ENCODE measurements at places on chromosomes 1 and 21.

GRCh38 chr1:100710906-100711682, 8.4 kb upstream of the VCAM1 start:
- DNase-seq: peak; percentile 44

GRCh38 chr1:112033439-112034120, 44.1 kb upstream of the KCND3 start:
- no peak for DNase-seq

GRCh38 chr1:37425221-37425620, 49.2 kb upstream of the ZC3H12A start:
- no peak for DNase-seq

- no peak for DNase-seq
These were observed 175.8 kb downstream of the APP start for GRCh38 chr21:25994758-25995163.

DNA sequence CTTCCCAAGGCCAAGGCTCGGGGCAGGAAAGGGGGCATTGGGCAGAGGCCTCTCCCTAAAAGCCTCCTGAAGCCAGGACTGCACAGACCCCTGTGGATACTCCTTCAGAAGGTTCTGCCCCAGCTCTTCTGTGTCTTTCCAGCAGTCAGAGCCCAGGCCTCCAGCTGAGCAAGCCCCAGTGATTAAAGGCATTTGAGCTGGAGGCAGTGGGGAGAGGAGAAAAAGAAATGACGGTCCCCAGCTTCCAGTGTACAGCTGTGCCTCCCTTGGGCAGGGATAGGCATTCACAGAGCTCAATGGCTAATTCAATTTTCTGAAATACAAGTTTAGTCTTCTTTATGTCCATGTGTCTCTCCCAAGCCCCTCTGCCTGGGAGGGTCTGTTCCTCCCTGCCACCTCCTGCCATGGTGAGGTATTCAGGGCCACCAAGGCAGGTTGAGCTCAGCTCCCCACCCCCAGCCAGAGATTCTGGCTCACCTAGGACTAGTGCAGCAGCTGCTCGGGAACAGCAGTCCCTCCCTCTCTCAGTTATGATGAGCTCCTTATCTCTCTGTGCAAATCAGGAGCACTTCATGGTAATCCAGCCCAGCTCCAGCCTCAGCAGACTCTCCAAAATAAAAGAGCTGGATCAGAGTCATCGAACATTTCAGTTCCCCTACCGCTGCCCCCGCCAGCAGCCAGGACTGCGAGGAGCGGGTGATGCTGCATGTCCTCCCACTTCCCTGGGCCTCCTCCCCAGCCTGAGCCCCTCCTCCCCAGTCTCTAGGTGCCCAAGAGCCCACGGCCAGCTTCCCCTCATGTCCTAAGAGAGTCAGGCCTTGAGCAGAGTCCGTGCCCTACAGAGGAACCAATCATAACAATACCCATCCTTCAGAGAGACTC, 208.4 kb upstream of the ZC3H12A start:
- DNase-seq: no peak

GRCh38 chr1:168408884-168409283, 128.2 kb downstream of the TBX19 start:
- no peak for DNase-seq

DNA sequence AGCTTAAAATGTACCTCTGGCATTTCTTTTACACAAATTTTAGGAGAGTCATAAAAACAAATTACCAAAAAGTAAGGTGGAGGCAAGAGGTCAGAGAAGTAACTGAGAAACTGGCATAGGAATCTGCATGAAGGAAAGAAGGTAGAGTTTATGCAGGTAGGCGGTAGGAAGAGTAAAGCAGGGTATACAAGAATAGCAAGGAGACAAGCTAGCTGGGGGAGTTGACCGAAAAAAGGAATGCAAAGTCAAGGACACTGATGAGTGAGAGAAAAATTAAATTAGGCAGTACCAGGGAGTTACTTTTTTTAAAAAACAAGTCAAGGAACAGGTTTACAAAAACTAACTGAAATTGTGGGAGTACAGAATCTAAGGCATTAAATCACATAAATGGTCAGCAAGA, 56.0 kb downstream of the FOXJ3 start:
- no peak for DNase-seq

- no peak for DNase-seq
These were observed 8.0 kb downstream of the ALPL start for GRCh38 chr1:21517161-21517589.

DNA sequence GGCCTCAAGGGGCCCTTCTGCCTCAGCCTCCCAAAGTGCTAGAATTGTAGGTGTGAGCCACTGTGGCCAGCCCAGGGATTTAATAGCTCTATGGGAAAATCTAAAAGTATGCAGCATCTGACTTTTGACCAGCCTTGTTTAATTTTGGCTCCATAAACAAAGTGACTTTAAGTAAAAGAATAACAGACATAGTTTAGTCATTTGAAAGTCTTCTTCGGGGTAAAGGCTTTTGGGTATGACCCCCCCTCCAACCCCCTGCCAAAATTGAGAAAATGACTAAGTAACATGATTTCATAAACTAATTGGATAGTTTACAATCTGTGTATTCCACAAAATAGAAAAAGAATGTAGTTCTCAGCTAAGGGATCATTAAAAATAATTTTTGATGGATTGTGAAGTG, 17.0 kb downstream of the GPBP1L1 start:
- no peak for DNase-seq

DNA sequence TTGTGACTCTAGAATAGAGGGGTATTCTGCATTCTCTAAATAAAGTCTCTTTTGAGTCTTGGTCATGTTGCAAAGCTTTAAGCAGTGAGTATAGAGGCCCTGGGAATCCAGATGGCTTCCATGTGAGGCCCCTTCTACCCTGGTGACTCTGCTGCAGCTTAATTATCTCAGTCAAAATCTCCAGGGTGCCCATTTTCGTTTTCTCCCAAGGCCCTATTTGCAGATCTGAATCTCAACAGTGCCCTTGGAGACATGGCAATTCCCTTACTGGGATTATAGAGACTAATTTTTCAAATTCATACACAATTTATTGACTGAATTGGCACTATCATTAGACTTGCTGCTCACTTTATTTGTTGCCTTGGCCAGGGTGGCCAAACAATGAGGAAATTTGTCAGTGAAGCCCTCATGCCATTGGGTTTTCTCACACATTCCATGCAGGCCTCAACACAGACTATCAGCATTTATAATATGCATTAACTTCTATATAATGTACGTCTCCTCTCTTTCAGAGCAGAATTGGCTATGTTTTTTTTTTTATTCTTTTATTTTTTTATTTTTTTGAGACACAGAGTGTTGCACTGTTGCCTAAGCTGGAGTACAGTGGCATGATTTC, 35.1 kb downstream of the PROX1 start:
- DNase-seq: no peak

DNA sequence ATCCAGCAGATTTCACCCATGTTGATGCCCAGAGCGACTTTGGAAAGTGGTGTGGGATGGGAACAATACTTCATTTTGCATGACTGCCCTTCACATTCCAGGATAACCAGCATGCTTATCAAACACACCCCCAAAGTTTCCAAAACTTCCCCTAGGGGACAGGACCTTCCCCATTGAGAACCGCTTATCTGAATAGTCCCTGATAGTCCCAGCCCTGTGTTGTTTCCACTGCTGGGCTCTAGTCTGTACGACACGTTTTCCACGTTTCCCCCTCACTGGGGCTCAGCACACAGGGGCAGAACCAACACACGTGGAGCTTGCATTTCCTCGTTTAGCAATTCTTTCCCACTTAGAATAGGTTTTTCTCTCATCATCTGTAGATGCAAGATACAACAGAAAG, 61.0 kb downstream of the BACE2 start:
- no peak for DNase-seq

DNA sequence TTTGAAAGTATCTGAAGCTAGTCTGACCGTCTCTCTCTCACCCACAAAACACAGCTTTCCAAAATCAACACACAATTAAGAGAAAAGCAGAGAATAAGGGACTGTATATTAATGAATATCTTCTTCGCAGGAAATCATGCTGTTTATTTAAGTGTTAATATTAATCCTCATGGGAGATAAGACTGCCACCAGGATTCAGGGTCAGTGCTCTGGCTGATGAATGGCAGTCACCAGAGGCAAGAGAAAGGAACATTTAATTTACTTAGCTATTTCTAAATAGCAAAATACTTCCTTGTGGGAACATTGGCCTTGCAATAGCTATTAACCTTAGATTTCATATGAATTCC, 2.2 kb downstream of the SCYL3 start:
- no peak for DNase-seq

DNA sequence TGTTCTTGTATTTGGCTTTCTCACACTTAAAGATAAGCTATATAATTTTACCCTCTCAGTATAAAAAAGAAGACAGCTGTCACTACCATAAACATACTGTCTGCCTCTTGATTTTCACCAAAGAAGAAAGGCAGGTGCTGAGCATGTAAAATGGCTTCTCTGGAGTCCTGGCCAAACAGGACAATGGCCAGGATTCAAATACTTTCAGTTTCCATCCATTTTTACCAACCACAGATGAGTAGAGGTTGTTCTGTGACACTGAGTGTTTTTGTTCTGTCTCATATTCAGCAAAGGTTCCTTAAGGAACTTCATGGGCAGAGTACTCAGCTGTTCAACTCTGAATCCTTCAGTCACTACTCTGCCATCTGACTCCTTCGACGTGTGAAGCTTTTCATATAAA, 29.4 kb upstream of the RAB3GAP2 start:
- no peak for DNase-seq

DNA sequence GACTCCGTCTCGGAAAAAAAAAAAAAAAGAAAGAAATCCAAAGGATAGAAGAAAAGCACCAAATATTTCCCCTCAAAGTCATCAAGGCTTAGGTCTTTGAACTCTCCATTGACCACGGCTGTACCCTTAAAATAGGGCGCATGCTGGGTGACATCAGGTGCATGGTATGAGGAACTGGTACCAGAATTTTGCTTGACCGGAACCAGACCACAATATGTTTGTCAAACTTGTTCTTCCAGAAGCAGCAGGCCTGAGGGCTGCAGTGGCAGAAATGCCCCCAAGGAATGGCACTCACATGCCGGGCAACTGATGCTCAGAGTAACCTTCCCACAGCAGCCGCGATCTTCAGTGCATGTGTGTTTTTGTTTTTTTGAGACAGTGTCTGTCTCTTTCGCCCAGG, 21.0 kb downstream of the RCC1 start:
- no peak for DNase-seq

GRCh38 chr1:178689769-178690168, 35.3 kb upstream of the RALGPS2 start:
- DNase-seq: no peak

GRCh38 chr21:34836103-34836932, 167.5 kb downstream of the CLIC6 start:
- DNase-seq: peak; percentile 99

DNA sequence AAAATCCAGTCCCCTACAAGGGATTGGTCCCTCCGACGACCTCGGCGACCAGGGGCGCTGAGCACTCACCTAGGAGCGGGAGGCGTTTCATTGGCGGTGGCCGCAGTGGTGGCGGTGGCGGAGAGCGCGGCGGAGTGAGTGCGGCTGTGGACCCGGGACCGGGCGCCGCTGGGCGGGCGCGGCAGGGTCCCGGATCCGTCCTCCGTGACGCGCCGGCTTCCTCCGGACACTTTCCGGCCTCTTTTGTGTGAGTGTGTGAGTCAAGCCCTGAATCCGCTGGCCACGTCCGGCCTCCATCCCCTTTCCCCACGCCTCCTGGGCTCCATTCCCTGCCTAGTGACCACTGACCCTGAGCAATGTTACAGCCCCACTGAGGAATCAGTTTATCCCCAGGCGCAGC, at the start of gene ADGRL4:
Gene ADGRL4, minus strand, starts transcription at position 167 of the 400 bp plus-strand sequence. Its CDS starts 76 bp downstream, at position 91.
- peak; percentile 7 for DNase-seq

GRCh38 chr1:31765041-31765467, 914 bp upstream of the ADGRB2 start:
- no peak for DNase-seq

DNA sequence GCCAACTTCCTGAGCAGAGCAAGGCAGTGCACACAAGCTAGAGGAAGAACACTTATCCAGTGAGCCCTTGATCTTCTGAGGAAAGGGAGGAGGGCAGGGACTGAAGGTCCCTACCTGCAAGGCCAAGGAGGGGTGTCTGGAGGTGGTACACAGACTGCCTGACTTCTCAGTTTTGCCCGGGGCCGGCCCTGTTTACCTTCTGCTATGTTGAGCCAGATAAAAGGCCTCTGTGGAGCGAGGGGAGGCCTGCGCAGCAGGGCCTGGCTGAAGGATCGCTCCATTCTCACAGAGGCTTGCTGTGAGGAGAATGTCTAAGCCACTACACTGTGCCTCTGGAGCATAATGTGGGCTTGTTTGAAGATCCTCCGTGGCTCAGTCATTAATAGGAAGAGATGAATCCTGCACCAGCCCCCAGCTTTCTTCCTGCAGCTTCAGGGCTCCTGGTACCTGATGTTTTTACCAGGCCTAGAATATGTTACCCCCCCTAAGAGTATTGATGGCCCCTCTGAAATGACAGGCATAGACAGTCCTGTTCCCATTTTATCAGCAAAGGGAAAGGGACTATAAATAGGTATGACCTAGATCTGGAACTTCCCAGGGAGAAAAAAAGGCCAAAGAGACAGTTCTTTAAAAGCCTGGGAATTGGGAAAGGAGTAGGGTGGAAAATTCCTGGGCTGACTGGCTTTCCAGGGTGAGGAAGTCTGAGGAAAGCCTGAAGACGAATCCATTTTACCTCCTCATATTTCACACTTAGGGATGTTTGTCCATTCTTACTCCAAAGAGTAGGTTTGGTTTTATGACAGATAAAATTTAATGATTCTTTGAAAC, 4.7 kb downstream of the POGK start:
- DNase-seq: no peak

DNA sequence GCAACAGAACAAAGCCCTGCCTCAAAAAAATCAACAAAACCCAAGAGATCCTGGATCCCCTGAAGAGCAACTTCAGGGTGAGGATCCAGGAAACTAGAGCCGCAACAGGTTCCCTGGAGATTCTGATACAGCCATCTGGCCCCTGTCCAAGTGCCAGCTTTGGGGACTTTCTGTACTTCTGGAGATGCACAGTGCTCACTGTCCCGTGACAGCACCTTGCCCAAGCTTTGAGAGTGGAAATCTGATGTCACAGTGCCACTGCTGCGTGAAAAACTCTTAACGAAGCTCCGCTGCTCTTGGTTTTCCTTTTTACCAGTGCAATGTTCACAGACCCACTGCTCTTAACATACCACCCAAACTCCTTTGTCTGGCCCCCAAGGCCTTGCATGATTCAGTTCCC, 26.3 kb downstream of the STK40 start:
- DNase-seq: no peak

GRCh38 chr1:247037511-247038320, 29.9 kb upstream of the ZNF695 start:
- DNase-seq: no peak

GRCh38 chr1:226643177-226643576, 94.6 kb downstream of the STUM start:
- DNase-seq: peak; percentile 34

DNA sequence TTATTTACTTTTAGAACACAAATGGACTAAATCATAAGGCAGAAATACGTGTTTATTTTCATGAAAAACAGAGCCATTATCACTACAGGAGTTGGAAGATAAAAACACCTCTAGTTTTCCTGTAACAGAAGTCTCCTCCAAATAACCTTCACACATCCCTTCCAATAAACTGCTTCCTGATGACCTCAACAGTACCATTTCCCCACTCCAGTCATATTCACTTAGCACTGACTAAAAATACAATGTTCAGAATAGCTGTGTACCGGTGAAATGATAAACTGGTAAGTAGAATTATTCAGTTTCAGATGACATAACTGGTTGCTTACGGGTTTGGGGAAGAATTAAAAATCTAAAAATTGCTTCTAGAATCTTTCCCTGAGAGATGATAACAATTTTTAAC, 137.9 kb downstream of the DENND1B start:
- no peak for DNase-seq
